GM12865 (cell line): ENCODE measurements at places on chromosomes 12 and 14.

DNA sequence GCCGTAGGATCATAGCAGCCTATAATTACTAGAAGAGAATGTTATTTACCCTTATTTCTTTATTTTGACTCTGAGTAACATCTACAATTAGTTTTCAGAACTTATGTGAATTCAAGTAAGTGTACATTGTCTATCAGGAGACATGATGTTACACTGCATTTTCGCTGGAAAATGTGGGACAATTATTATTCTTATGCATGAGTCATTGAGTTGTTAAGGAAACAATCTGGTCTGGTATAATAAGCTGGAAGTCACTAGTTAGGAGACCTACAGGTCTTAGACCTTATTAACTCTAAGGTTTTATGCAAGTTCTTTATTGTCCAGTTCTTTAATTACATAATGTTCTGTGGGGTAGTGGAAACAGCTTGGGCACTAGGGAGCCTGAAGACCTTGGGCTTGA lies 5.8 kb downstream of the KTN1 start:
- no peak for DNase-seq

- no peak for DNase-seq
Measured at GRCh38 chr14:84544486-84545131, 985.3 kb upstream of the FLRT2 start.

DNA sequence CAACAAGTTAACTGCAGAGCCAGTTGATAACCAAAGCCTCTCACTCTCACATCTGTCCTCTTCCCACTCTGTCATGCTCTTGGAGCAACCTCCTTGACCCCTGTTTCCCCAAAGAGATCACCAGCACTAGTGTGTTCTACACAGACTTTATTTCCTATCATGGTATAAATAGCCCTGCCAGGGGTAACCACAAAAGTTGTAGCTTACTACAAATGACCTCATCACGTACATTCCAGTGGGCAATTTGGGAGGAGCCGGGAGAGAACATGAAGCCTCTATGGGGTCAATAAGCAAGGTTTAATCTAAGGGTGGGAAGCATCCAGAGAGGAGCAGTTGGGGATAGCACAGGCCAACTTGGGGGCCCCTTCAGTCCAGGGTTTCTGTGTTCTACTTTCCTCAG lies 186.5 kb downstream of the KCNA5 start:
- DNase-seq, result no peak

- DNase-seq, result no peak
Measured at GRCh38 chr12:12685305-12685704, 10.7 kb downstream of the GPR19 start.

DNA sequence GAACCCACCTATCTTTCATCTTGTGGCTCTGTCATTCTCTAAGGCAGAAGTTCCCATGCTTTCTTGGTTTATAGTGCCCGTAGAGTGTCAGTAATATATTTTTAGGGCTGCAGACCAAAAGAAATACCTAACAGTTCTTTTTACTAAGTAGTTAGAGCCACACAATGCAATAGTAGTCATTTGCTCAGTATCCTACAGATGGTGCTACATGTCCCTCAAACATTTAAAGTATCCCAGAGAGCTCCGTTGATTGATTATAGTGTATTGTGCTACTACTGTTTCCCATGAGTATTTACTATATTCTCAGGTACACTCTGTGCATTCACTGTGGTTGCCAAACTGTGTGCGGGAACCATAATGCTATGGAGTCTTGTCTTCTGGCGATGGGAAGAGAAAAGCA lies 4.7 kb upstream of the PLBD1 start:
- DNase-seq, result peak; percentile 11
